ENCODE measurements at places on chromosomes 11 and 22.

DNA sequence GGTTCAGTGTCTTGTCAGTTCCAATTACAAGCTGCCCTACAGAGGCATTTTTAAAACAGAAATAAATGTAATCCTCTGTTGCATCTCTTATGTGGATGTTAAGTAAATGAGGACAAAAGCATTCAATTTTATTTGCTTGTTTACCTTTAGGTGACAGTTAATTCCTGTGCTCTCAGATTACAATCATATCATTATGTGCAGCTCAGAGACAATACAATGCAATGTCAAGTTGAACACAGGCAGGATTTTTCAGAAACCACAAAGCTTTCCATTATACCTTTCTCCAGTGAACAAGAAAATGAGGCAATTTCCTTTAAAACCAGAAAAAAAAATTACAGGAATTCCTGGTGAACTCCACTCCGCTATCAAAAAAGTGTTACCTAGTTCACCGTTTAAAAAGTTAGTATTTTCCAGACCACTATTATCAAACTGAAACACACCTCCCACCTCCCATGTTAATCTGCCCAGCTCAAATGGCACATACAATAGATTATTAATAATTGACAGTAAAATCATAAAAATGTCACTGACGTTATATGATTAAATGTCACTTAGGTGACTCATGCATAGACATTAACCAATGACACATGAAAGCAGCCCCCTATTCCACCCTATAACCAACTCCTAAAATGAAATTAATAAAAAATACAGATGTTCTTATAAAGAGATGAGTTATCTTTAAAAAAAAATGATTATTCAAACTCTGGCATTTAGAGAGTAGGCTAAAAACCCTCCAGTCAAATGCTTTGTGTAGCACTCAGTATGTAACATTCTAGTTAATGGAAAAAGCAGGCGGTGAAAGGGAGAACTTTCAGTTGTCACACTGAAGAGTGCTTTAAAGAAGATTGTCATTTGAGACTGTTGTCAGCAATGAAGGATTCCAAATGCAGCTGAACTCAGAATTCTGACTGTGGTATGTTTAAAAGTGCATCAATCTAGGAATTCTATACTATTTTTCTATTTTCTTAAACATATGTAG is 98.6 kb downstream of the MUC15 start:
- DNase-seq = no peak

- no peak for DNase-seq
Measured at GRCh38 chr11:59841514-59841913, 3.8 kb downstream of the CBLIF start.

GRCh38 chr11:24944891-24945290 is 448.0 kb downstream of the LUZP2 start:
- no peak for DNase-seq

DNA sequence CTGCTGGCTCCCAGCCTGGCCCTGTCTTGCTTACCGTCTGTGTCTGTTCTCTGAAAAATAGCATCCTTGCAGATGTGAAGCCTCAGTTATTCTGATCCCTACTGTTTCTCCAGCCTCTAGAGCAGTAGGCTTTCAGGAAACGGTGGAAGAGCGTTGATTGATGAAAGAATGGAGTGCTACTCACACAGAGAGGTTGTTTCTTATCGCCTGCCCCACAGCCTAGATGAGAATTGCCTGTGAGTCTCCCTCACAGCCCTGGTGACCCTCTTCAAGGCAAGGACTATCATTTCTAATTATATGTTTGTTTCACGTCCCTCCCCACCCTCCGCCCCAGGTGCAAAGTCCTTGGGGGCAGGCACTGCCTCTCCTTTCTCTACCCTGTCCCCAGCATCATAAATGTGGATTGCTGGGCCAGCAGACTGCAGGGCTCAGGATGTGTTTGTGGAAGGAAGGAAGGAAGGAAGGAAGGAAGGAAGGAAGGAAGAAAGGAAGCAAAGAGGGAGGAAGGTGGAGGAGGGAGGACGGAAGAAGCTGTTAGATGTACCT is 575.3 kb upstream of the B3GAT1 start:
- no peak for DNase-seq

DNA sequence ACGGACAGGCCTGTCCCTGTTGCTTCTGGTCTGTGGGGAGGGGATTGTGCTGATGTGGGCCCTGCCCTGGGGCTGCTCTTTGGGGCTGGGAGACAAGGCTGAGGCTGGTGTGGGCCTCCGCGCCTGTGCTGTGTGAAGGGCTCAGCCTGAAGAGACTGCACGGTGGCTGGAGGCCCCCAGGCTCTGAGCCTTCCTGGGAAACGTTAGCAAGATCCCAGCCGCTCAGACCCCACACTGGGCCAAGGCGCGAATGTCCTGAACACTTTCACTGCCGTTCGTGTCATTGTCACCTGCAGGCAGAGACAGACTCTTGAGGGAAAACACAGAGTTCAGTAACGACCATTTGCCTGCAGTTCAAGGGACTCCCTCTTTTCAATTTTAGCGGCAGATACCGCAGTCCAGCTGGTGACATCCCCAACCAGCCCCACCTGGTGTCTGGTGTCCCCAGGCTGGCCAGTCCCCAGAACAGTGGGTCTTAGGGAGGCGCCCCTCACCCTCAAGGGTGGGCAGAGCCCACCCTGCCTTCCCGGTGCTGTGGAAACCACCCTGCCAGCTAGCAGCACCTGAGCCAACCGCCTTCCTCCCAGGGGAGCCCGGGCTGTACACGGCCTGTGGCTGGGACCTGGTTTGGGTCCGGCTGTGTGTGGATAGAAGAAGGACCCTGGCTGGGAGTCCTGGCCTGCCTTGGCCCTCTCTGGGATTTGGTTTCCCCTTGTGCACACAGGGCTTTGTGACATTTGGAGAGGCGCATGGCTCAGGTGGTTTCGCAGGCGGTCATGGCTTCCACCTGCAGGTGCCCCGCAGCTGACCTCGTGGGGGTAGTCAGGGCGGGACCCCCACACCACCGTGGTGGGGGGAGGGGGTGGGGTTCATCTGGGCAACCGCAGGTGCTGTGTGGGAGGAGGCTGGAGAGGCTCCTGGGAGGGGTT is 5.7 kb downstream of the PANX2 start:
- DNase-seq = no peak

DNA sequence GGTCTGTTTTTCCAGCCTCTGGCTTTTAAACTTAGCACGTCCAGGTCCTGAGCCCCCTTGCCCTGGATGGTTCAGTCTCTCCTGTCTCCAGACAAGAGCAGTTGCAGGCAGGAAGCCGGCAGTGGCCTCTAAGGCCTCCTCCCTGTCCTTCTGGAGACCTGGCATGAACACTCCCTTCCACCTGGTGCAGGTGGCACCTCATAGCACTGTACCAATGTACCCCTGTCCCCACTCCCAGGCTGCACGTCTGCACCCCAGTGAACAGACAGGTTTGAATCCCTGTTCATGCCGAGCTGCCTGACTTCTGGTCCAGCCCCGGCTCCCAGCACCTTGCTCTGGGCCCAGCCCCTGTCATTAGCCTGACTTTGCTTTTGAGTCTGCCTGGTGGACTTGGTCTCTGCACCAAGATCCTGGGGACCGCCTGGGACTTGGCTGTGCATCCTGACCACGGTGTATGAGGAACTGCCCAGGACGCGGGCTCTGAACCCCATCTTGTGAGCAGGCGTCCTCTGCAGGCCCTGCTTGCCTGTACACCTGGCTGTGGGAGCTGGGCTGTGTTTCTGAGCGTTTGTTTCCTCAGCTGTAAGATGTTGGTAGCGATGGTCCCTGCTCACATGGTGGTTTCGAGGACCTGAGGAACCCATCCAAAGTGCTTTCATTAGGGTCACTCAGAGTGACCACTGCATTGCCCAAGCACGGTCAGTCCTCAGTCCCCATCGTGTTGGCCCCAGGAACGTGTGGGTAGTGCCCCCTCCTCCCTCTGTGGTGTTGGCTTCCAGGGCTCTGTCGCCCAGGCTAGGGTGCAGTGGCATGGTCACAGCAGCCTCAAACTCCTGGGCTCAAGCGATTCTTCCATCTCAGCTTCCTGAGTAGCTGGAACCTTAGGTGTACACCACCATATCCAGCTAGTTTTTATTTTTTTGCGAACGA is 75.0 kb upstream of the SHANK2 start:
- no peak for DNase-seq
